ENCODE measurements at places on chromosomes 5 and 9.

- DNase-seq: no peak
These were observed 86.2 kb downstream of the TEK start for GRCh38 chr9:27195191-27195590.

DNA sequence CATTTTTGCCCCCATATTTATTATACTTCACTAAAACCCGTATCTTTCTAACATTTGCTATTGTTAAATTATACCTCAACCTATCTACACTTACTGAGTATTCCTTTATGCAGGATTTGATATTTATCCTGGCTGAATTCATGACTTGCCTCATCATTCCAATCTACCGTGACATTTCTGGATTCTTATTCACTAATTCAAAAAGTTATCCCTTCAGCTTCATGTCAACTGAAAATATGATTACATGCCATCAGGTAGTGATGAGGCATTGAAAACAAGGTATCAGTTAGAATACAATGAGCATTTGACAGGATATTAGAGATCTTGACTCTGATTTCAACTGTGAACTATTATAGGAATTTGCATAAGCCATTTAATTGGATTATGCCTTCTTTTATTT, 2171.9 kb upstream of the WWC1 start:
- DNase-seq: no peak

DNA sequence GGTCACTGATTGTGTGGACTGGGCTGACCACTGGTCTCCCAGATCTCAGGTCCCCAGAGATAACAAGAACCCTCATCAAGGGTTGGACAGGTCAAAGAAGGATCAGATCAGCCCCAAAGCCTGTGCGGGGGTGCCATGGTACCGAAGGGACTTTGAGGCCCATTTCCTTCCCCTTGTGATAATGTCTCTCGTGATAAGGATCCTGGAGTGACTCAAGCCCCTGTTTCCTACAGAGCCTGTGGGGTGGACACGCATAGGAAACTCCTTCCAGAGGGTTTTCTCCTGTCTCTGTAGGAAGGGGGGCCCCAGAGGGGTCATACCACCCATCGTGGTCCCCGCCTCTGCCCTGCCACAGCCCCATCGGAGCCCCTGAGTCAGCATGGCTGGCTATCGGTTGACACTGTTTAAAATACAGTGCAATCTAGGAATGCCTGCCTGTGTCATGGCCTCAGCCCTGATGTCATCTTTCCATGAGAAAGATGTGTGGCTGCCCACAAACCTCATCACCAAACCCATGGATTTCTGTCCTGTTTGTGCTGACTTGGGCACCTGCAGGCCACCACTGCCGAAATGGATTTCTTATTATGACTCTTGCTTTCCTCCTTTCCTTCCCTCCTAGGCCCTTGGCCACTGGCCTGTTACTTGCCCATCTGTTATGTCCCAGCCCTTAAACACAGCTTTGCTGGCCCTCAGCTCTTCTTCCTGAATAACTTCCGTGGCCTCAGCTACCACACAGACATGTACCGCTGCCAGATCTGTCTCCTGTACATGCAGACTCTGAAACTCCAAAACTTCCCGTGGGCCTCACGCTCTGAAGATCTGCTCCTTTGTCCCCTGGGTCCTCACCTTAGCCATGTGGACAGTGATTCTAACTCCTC, 2.9 kb upstream of the CSF2 start:
- DNase-seq: no peak

- no peak for DNase-seq
These were observed 11.1 kb upstream of the IFNA5 start for GRCh38 chr9:21316032-21316842.

GRCh38 chr9:119853126-119853525, 483.9 kb upstream of the BRINP1 start:
- DNase-seq: no peak
